ENCODE measurements at places on chromosomes 5 and 9. TPM values are rescaled to one million over a fixed set of nuclear protein-coding genes. Genes with fewer than 3 reads are reported as not detected.

The HSPB3 gene
- not detected for total RNA-seq

The DEPDC1B gene
- 34.5 TPM for total RNA-seq

The NMUR2 gene
- total RNA-seq: not detected

DNA sequence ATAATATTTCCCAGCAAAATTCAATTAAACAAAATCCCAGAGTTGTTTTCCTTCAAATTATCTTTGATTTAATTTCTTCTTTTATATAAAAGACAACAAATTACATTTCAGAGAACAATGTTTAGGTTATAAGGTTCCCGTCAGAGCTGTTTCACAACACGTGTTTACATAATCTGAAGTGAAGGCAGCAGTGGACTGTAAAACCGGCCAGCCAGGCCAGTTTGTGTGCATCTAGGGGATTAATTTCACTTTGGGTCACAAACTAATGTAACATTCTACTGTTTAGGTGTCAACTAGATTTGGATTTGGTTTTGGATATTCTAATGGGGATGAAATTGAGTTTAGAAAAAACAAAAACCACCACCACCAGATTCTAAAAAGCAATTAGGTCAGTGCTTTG is 86.5 kb upstream of the PLPP1 start:
- peaks cover 9% of the 10 kb centered on the region for H3K4me1 ChIP-seq
- DNase-seq: no peak

- H3K36me3 ChIP-seq: no peaks in the 10 kb centered on the region
- no peaks in the 10 kb centered on the region for H3K4me1 ChIP-seq
- H3K4me3 ChIP-seq: no peak overlapping the region
- H3K27ac ChIP-seq: no peak overlapping the region
- H3K27me3 ChIP-seq: peaks cover 3% of the 10 kb centered on the region
Observed at GRCh38 chr5:167579693-167580055, 711.8 kb upstream of the WWC1 start.

The SPATA31C1 gene
- not detected for total RNA-seq

The WASHC1 gene
- total RNA-seq: 21.2 TPM

The BARHL1 gene
- not detected for total RNA-seq

The CREBRF gene
- total RNA-seq: 35.8 TPM

- DNase-seq: no peak
- H3K27ac ChIP-seq: no peak within 1 kb of the TSS
- H3K36me3 ChIP-seq: no peaks in the 10 kb centered on the region
Observed at GRCh38 chr9:115117999-115118878, at the start of gene TNC. Gene TNC, minus strand, starts transcription at chr9:115118157. Its CDS starts 27,139 bp downstream, at chr9:115091018.

- peaks cover 52% of the 10 kb centered on the region for H3K27me3 ChIP-seq
- H3K27ac ChIP-seq: no peak overlapping the region
- peaks cover 5% of the 10 kb centered on the region for H3K4me1 ChIP-seq
- H3K4me3 ChIP-seq: peak overlapping the region; percentile 72
Observed at GRCh38 chr5:61625681-61626621, 293.9 kb downstream of the ZSWIM6 start.

- peaks cover 29% of the 10 kb centered on the region for H3K4me1 ChIP-seq
- H3K4me3 ChIP-seq: no peak overlapping the region
- peak overlapping the region; percentile 10 for H3K27ac ChIP-seq
- no peak for DNase-seq
- H3K36me3 ChIP-seq: no peaks in the 10 kb centered on the region
- H3K27me3 ChIP-seq: peaks cover 68% of the 10 kb centered on the region
Observed at GRCh38 chr5:169548315-169548714, 35.3 kb upstream of the SPDL1 start.

DNA sequence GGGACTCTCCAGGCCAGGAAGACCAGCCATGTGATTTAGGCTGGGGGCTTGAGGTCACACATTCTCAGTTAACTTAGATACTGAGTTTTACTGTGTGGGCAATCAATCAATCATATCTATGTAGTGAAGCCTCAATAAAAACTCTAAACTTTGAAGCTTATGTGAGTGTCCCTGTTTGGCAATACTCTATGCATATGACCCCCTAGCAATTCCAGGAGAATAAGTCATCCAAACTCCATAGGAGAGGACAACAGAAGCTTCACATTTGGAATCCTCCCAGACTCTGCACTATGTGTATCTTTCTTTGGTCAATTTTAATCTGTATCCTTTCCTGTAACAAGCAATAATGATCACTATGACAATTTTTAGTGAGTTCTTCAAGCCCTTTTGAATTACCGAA is 216.8 kb upstream of the RGMB start:
- H3K27ac ChIP-seq: no peak overlapping the region
- no peak overlapping the region for H3K4me3 ChIP-seq
- H3K36me3 ChIP-seq: no peaks in the 10 kb centered on the region
- H3K4me1 ChIP-seq: no peaks in the 10 kb centered on the region
- DNase-seq: no peak

The CTSL gene
- total RNA-seq: 2.4 TPM

- no peak overlapping the region for H3K4me3 ChIP-seq
- H3K27me3 ChIP-seq: no peaks in the 10 kb centered on the region
- DNase-seq: no peak
- no peaks in the 10 kb centered on the region for H3K36me3 ChIP-seq
Observed at GRCh38 chr5:149466457-149466972, 84.7 kb downstream of the CSNK1A1 start.

The IFNA13 gene
- not detected for total RNA-seq

DNA sequence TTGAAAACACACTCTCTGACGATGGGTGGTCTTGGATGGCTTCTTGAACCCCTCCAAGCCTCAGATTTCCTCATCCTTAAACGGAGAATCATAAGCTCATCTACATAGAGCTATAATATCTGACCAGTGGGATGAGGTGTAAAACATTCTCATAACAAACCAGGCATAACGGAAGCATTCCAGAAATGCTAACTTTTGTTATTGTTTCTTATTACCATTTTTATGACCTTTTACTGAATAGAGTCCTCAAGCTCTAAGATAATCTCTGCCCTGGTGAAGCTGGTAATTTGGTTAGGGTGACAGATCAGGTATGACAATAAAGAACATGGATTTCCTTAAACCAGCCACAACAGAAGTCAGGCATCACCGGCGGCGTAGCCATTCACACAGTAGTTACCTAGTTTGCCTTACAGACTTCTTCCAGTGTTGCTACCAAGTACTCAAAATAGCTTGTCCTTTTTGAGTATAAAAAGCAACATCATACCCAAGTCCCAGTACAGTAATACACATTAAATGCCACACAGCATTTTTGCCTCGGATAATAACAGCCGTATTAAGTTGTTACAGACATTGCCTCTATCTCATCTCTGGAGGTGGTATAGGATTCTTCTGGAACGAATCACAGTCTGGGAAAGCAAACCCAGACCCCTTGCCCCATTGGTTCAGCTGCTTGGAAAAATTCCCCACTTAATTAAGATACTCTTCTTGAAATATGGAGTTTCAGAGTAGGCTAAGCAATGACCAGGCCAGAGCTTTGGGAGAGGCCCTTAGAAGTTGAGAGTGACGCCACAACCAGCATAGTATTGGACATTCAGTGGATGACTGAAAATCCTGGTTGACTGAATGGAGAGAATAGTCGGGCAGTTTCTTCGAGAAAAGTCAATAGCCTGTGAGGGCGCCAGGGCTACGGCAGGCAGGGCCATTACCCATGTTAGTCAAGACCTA is 252.5 kb downstream of the SLIT3 start:
- H3K4me3 ChIP-seq: no peak overlapping the region
- no peaks in the 10 kb centered on the region for H3K4me1 ChIP-seq
- DNase-seq: no peak
- H3K36me3 ChIP-seq: no peaks in the 10 kb centered on the region
- H3K27me3 ChIP-seq: no peaks in the 10 kb centered on the region
- no peak overlapping the region for H3K27ac ChIP-seq

DNA sequence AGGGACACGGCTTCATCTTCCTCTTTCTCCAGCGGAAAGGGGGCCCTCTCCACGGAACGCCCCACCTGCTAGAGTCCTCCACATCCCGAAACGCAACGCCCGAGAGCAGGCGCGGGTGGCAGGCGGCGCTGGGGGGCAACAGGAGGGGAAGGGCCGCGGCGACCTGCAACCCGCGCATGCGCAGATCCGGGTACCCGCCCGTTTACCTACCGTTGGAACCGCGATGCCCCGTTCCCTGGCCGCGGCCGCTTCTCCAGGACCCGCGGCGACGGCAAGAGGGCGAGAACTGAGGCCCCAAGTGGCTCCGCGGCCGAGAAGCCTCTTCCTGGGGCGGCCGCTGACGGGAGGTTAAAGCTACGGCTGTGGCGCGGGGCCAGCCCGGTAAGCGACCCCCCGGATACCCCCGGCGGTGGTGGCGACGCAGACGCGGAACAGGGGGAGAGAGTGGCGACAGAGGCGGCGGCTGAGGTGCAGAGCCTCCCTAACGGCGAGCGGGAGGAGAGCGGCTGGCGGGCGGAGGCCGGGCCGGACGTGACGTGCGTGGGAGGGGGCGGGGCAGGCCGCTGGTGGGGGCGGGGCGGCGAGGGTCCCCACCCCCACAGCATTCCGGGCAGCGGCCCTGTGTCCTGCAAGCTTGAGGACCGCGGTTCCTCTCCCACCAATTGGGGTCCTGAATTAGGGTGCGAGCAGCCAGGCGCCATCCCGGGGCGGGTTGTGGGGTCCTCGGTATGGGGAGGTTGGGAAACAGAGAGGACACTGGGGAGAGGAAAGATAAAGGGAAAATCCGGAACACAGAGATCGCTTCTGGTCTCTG is at the start of gene FAM13B:
Gene FAM13B, minus strand, starts transcription at position 508 of the 814 bp plus-strand sequence. CDS start 13,968 bp downstream, outside the sequence.
- peaks cover 4% of the 10 kb centered on the region for H3K36me3 ChIP-seq
- peak within 1 kb of the TSS; percentile 94 for H3K27ac ChIP-seq
- H3K4me1 ChIP-seq: peaks cover 60% of the 10 kb centered on the region
- H3K4me3 ChIP-seq: peak within 1 kb of the TSS; percentile 98

The CTNND2 gene
- total RNA-seq: not detected

The MEIKIN gene
- not detected for total RNA-seq

The SLC6A18 gene
- total RNA-seq: not detected

GRCh38 chr5:171857489-171857876 is 71.9 kb downstream of the SMIM23 start:
- no peaks in the 10 kb centered on the region for H3K27me3 ChIP-seq
- no peak for DNase-seq
- H3K4me1 ChIP-seq: no peaks in the 10 kb centered on the region
- H3K36me3 ChIP-seq: no peaks in the 10 kb centered on the region
- no peak overlapping the region for H3K4me3 ChIP-seq

The MARCHF11 gene
- not detected for total RNA-seq

DNA sequence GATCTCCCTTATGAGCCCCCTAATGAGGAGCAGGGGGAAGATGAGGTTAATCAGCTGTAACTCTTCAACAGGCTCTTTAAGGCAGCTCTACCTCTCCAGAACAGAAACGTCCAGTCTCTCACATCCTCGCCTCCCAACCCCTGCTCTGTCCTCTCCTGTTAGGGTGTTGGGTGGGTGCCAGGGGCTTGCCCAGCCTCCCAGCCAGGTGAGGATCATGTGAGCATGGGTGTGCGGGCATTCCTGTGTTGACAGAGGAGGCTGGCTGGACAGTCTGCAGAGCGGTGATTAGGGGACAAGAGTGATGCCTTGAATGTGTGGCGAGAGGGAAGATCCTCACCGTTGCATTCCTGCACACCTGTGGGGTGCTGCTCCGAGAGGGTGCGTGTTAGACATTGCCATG is 51.7 kb downstream of the CCDC180 start:
- H3K27ac ChIP-seq: no peak overlapping the region
- H3K4me3 ChIP-seq: no peak overlapping the region
- H3K36me3 ChIP-seq: no peaks in the 10 kb centered on the region
- DNase-seq: no peak

- no peak for DNase-seq
- H3K27ac ChIP-seq: no peak overlapping the region
- H3K4me3 ChIP-seq: no peak overlapping the region
Observed at GRCh38 chr9:87545858-87546257, 48.2 kb downstream of the DAPK1 start.

DNA sequence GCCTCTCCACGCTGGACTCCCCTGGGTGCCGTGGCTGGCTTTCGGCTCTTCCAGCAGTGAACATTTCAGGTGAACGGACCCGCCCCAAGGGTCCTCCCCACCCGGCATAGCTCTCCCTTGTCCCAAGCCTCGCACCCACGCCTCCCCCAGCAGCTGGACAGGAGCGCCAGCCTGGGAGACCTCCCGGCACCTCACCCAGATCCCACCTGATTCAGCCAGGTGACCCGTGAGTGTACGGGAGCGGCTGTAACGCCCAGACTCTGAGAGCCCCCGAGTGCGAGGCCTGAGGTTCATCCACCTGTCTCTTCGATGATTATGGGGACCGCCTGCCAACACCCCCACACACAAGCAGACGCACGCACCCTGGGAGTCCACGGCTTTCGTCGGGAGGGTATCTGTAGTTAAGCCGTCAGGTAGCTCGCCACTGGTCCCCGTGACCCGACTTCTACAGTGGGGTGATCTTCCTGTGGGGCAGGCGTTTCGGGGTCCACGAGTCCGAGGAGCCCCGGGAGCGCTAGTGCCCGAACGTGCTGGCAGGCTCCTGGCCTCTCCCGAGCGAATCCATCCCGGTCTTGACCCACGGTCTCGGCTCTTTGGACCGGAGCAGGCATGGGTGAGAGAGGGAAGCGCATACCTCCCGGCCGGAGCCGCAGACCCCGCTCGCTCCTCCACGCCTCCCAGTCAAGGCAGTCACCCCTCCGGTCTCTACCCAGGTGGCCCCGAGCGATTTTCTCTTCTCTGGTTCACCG is 14.9 kb downstream of the TRIM7 start:
- peak overlapping the region; percentile 98 for H3K4me3 ChIP-seq
- H3K27ac ChIP-seq: peak overlapping the region; percentile 100
- peaks cover 51% of the 10 kb centered on the region for H3K4me1 ChIP-seq
- H3K36me3 ChIP-seq: peaks cover 2% of the 10 kb centered on the region

The CDC20B gene
- total RNA-seq: 0.07 TPM

GRCh38 chr5:174571662-174572397 is 152.6 kb upstream of the MSX2 start:
- H3K27me3 ChIP-seq: peaks cover 10% of the 10 kb centered on the region
- DNase-seq: no peak
- H3K4me3 ChIP-seq: no peak overlapping the region
- no peaks in the 10 kb centered on the region for H3K4me1 ChIP-seq
- H3K36me3 ChIP-seq: no peaks in the 10 kb centered on the region
- H3K27ac ChIP-seq: no peak overlapping the region

The FRMD3 gene
- 0.46 TPM for total RNA-seq

DNA sequence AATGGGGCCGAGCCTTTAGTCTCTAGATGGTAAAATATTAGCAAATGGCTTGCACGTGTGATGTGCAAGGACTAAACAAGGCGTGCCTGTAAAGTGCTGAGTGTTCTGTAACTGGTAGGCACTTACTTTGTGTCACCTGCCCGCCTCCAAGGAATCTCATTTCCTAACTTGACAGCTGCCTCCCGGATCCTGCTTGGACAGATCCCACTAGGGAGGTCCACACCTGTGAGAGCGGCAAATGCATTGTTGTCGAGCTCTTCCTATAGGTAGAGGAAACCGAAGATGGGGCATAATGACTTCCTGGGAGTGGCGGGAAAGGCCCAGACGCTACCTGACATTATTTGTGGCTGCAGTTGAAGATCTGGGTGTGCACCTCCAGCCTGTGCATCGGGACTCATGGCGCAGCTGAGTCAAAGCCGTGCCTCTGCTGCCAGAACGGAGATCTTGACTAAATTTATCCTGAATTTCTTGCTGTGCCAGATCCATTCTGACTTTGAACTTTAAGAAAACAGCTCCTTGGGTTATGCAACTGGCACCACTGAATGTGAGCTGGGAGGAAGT is 79.8 kb downstream of the TENT4A start:
- no peak overlapping the region for H3K4me3 ChIP-seq
- DNase-seq: no peak
- H3K36me3 ChIP-seq: no peaks in the 10 kb centered on the region
- no peak overlapping the region for H3K27ac ChIP-seq
- H3K27me3 ChIP-seq: peaks cover 11% of the 10 kb centered on the region
